ENCODE measurements at places on chromosomes 7 and 10.

- DNase-seq, result no peak
Observed at GRCh38 chr7:8515640-8516185, 82.3 kb downstream of the NXPH1 start.

GRCh38 chr7:7129381-7129780, 53.0 kb upstream of the C1GALT1 start:
- DNase-seq, result no peak

- no peak for DNase-seq
Observed at GRCh38 chr10:1121271-1121970, 65.2 kb downstream of the WDR37 start.

- DNase-seq, result no peak
Observed at GRCh38 chr7:24406053-24406788, 122.2 kb downstream of the NPY start.

- DNase-seq, result no peak
Observed at GRCh38 chr7:158396982-158397862, 190.4 kb downstream of the PTPRN2 start.

GRCh38 chr7:139753693-139754111, 24.1 kb downstream of the HIPK2 start:
- no peak for DNase-seq

- DNase-seq, result no peak
Observed at GRCh38 chr7:57328457-57328856, 121.5 kb upstream of the ZNF716 start.

GRCh38 chr7:79090543-79090942, 362.9 kb downstream of the MAGI2 start:
- DNase-seq, result no peak

GRCh38 chr10:61975391-61975932, 74.0 kb downstream of the ARID5B start:
- DNase-seq, result peak; percentile 62

- no peak for DNase-seq
Observed at GRCh38 chr10:14879928-14880193, 1.2 kb downstream of the SUV39H2 start.

DNA sequence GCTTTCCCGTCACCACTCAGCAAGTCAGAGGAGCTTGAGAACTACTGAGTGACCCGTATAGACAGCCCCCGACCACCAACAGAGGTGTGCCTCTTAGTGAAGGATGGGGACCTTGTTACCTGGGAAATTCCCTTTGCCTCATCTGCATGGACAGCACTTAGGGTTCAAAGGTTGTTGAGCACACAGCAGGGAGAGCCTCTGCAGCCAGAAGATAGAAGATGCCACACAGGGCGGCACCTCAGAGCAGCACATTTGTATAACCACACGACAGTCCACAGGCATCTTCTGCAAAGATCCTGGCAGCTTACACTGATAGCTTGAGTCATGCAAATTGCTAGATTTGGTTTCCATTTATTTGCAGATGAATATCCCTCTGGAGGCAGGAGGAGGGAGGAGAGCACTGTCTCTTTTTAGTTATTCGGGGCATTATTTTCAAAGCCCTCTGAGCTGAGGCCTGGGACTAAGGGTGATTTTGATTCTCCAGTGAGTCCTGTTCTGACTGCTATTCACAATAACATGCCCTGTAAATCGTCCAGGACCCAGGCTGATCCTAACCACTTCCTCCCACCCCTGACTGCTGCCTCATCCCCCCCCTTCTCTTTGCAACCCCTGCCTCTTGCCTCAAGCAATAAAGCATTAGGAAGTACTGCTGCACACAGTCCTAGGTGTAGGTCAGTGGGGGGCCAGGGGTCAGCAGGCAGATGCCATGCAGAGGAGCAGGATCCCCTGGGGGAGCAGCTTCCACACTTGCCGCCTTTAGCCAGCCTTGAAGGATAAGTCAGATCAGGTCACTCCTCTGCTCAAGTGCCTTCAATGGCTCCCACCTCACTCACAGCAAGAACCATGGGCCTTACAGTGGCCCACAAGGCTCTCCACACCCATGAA, 24.6 kb upstream of the INMT start:
- no peak for DNase-seq

DNA sequence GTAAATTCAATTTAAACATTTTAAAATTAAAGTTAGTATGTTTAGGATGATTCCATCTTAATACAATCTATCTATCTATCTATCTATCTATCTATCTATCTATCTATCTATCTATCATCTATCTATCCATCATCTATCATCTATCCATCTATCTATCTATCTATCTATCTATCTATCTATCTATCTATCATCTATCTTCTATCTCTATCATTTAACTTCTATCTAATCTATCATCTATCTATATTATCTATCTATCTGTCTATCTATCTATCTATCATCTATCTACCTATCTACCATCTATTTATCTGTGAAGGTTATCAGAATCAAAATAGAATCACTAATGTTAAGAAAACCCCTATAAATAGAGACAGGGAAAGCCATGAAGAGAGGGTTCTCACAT, 78.3 kb downstream of the RAMP3 start:
- DNase-seq, result no peak

DNA sequence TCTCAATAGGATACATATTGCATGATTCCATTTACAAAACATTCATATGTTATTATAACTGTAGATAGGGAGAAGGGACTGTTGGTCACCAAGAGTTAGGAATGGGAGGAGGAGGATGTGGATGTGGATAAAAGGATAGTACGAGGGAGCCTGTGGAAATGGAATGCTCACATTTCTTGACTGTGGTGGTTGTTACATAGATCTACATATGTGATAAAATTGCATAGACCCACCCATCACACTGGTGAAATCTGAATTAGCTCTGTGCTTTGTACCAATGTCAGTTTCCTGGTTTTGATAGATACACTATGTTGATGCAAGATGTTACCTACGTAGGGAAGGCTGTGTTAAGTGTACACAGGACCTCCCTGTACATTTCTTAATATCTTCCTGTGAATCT, 233.5 kb upstream of the MTPN start:
- DNase-seq, result no peak

Data from AG08396 (cell line).